ENCODE measurements at places on chromosomes 11 and 22. TPM values are rescaled to one million over a fixed set of nuclear protein-coding genes. Genes with fewer than 3 reads are reported as not detected.
A peak's percentile ranks its signal among the peaks of the same experiment; 100 is the strongest.

GRCh38 chr11:24635588-24636290 is 138.9 kb downstream of the LUZP2 start:
- no peaks in the 10 kb centered on the region for H3K4me1 ChIP-seq
- no peaks in the 10 kb centered on the region for H3K27me3 ChIP-seq
- H3K36me3 ChIP-seq = no peaks in the 10 kb centered on the region
- no peak for DNase-seq
- no peak overlapping the region for H3K4me3 ChIP-seq

- H3K4me1 ChIP-seq = no peaks in the 10 kb centered on the region
- no peak overlapping the region for H3K4me3 ChIP-seq
- H3K27me3 ChIP-seq = peaks cover 24% of the 10 kb centered on the region
- H3K27ac ChIP-seq = no peak overlapping the region
Measured at GRCh38 chr22:37284126-37284804, 2.0 kb downstream of the CYTH4 start.

DNA sequence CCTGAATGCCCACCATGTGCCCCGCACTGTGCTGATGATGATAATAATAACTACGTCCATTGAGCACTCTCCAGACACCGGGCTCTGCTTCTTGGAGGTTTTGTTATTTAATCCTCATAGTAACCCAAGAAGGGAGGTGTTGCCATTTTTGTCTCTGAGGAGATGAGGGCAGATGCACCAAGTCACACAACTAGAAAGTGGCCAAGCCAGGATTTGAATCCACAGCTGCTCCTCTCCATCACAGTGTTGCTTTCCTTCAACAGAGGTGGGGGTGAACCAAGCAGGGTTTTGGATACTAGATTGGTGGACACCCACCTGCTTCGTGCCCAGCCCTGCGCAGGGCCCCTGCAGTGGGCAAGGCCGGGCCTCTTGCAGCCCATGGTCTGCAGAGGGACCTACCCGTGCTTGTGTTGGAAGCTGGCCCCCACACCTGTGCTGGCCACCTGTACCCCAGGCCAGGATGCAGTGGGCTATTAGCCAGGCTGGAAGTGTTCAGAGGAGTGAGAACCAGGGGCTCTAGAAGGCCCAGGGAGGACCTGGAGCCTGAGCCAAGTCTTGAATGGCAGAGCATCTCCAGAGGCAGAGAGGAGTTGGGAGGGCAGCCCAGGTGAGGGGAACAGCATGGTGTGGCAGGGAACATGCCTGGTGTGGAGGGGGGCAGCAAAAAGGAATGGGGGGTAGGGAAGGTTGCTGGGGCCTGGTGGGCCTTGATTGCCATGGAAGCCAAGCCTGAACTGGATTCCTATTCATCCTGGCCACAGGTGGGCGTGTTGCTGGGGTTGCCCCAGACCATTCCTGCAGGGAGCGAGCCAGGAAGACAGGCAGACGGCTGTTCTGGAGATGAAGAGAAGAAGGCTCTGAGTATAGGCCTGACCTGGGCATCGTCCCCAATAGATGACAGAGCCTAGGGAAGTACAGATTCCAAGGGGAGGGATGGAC is 2.7 kb upstream of the DPP3 start:
- no peaks in the 10 kb centered on the region for H3K36me3 ChIP-seq
- no peak overlapping the region for H3K27ac ChIP-seq
- no peak overlapping the region for H3K4me3 ChIP-seq
- H3K27me3 ChIP-seq = no peaks in the 10 kb centered on the region
- H3K4me1 ChIP-seq = peaks cover 10% of the 10 kb centered on the region
- DNase-seq = no peak

DNA sequence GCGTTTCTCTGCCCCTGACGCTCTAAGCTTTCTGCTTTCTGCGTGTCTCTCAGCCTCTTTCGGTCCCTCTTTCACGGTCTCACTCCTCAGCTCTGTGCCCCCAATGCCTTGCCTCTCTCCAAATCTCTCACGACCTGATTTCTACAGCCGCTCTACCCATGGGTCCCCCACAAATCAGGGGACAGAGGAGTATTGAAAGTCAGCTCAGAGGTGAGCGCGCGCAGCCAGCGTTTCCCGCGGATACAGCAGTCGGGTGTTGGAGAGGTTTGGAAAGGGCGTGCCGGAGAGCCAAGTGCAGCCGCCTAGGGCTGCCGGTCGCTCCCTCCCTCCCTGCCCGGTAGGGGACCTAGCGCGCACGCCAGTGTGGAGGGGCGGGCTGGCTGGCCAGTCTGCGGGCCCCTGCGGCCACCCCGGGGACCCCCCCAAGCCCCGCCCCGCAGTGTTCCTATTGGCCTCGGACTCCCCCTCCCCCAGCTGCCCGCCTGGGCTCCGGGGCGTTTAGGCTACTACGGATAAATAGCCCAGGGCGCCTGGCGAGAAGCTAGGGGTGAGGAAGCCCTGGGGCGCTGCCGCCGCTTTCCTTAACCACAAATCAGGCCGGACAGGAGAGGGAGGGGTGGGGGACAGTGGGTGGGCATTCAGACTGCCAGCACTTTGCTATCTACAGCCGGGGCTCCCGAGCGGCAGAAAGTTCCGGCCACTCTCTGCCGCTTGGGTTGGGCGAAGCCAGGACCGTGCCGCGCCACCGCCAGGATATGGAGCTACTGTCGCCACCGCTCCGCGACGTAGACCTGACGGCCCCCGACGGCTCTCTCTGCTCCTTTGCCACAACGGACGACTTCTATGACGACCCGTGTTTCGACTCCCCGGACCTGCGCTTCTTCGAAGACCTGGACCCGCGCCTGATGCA is at the start of gene MYOD1:
Gene MYOD1 (plus strand): TSS at position 544 of the 910 bp plus-strand sequence. CDS start 212 bp downstream, at position 756.
- peak; percentile 92 for DNase-seq
- no peaks in the 10 kb centered on the region for H3K36me3 ChIP-seq
- peaks cover 21% of the 10 kb centered on the region for H3K4me1 ChIP-seq
- peak within 1 kb of the TSS; percentile 93 for H3K27ac ChIP-seq

- peak within 1 kb of the TSS; percentile 99 for H3K4me3 ChIP-seq
- DNase-seq = no peak
Measured at GRCh38 chr22:41620589-41621098, at the start of gene DESI1. Gene DESI1, minus strand, starts transcription at chr22:41621043. Its CDS starts 204 bp downstream, at chr22:41620839.

- H3K27ac ChIP-seq = no peak overlapping the region
- DNase-seq = no peak
- no peaks in the 10 kb centered on the region for H3K27me3 ChIP-seq
- H3K4me3 ChIP-seq = no peak overlapping the region
- no peaks in the 10 kb centered on the region for H3K4me1 ChIP-seq
Measured at GRCh38 chr22:43399338-43399979, 12.4 kb upstream of the MPPED1 start.

DNA sequence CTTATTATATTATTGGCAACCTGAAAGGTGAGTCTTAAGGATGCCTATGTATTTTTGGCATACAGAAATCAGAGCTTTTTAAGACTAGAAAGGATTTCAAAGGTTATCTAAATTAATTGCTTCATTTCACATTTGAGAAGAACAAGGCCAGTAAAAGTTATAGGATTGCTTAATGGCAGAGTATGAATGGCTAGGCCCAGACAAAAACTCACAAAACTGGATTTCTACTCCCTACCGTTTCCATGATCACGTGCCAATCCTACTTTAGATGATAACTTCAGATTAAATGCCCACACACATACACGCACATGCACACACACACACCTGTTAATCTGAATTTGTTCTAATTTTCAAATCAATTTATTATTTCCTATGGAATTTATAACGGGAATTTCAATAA is 1.8 kb upstream of the PDE3B start:
- peaks cover 23% of the 10 kb centered on the region for H3K27me3 ChIP-seq
- no peak overlapping the region for H3K4me3 ChIP-seq
- no peak overlapping the region for H3K27ac ChIP-seq
- DNase-seq = no peak
- H3K4me1 ChIP-seq = no peaks in the 10 kb centered on the region

- H3K4me1 ChIP-seq = no peaks in the 10 kb centered on the region
- H3K4me3 ChIP-seq = no peak overlapping the region
- no peak overlapping the region for H3K27ac ChIP-seq
- no peak for DNase-seq
- no peaks in the 10 kb centered on the region for H3K36me3 ChIP-seq
Measured at GRCh38 chr22:47107431-47107830, 345.0 kb downstream of the TBC1D22A start.

DNA sequence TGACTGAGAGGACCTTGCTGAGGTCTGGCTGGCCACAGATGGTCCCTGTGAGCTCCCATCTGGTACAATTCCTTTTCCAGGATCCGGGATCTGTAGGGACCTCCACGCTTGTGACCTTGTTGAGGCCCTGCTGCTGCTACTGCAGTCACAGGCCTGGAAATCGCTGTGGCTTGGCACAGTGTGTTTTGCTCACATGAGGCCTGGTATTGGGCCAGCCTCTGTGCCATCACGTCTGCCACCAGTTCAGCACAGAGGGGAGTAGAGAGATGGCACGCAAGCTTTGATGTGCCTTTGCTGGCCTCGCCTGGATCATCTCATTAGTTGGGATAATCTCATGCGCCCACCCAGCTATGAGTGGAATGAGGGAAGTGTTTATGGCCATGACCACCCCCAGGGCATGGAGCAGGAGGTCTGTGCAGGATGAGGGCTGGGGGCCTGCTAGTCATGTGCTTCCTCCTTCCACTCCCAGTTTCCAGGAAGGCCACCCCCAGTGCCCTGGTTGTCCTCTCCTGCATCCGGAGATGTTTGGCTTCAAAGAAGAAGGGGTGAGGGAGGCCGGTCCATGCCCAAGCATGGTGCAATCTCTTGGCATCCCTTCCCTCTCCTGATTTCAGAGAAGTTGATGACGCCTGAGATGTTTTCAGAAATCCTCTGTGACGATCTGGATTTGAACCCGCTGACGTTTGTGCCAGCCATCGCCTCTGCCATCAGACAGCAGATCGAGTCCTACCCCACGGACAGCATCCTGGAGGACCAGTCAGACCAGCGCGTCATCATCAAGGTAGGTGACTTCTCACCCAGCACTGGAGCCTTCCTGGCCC is 22.4 kb downstream of the DERL3 start:
- no peaks in the 10 kb centered on the region for H3K36me3 ChIP-seq
- H3K27me3 ChIP-seq = no peaks in the 10 kb centered on the region
- H3K4me3 ChIP-seq = no peak overlapping the region

DNA sequence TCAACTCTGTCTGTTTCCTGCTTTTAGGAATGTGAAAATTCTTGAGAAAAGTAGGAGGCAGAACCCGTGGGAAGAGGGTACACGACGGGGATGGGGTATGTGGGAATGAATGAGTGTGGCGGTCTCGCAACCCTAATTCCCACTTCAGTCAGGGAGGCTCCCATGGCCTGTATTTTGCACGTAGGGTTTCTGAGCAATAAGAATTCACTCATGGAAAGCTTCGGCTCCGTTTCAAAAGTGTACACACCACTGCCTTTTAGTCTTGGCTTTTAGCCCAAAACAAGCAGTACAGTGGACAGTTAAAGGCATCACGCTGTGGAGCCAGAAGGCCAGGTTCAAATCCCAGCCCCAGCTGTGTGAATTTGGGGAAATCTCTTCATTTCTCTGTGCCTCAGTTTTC is 116.7 kb downstream of the MN1 start:
- H3K36me3 ChIP-seq = no peaks in the 10 kb centered on the region
- no peak overlapping the region for H3K4me3 ChIP-seq
- H3K4me1 ChIP-seq = peaks cover 25% of the 10 kb centered on the region
- no peak for DNase-seq

DNA sequence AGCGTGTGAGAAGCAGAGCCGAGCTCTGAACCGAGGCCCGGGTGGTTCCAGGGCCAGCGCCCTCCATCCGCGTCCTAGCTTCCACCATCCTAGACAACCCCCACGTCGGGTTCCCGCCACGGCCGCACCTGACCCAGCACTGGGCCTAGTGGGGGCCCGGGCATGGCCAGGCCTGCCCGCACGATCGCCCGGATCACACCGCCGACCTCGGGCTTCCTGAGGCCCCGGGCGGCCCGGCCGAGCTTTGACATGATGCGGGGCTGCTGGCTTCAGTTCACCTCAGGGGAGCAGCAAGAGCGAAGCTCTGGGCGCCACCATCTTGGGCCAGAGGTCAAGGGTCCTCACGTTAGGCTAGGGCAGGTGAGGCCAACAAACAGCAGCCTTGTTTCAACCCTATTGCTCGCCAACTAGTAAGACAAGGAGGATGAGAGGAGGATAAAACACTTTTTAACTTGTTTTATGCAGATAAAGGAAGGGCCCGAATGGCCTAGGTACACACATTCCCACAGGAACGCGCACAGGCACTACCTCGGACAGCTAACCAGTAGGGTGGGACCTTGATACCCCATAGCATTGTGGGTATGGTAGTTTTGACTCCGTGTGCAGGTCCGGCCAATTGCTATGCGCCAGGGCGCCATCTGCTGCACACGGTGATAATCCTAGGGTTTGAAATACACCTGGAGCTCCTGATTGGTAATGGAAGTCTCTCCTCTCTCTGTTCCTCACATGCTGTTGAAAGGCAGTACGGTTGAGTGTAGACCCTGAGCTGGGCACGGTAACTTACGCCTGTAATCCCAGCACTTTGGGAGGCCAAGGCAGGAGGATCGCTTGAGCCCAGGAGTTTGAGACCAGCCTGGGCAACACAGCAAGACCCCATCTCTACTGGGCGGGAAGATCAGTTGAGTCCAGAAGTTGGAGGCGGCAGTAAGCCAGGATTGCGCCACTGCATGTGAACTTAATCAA is at the start of gene MRPL11:
Gene MRPL11 (minus strand): TSS at position 345 of the 963 bp plus-strand sequence. CDS start 94 bp downstream, at position 251.
- no peaks in the 10 kb centered on the region for H3K27me3 ChIP-seq
- peak within 1 kb of the TSS; percentile 81 for H3K27ac ChIP-seq
- peak; percentile 74 for DNase-seq
- H3K36me3 ChIP-seq = peaks cover 22% of the 10 kb centered on the region
- peak within 1 kb of the TSS; percentile 92 for H3K4me3 ChIP-seq

DNA sequence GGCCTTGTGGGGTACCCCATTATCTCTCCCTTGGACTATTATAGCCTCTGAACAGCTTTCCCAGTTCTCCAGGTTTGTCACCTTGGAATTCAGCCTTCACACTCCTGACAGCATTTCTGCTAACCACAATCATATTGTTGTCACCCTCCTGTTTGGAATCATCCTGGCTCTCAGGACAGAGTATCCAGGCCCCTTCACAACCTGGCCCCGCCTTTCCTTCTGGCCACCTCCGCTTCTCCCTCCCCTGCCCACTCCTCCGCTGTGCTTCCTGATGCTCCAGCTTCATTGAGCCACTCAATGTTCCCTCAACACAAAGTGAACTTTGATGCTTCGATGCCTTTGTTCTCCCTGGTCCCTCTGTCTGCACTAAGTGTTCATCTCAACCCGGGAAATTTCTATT is 3.1 kb downstream of the GPR83 start:
- no peaks in the 10 kb centered on the region for H3K36me3 ChIP-seq
- H3K27ac ChIP-seq = no peak overlapping the region
- no peak for DNase-seq

The ME3 gene
- total RNA-seq = 17.0 TPM

The IL18 gene
- 11.7 TPM for total RNA-seq

The SCGB1A1 gene
- total RNA-seq = not detected

The SYT8 gene
- total RNA-seq = not detected

The HIC2 gene
- 1.7 TPM for total RNA-seq

The DEUP1 gene
- total RNA-seq = not detected

The KRTAP5-6 gene
- not detected for total RNA-seq

The MRGPRX4 gene
- total RNA-seq = not detected

The C11orf16 gene
- total RNA-seq = not detected

The OR10D3 gene
- not detected for total RNA-seq

The GANAB gene
- 65.1 TPM for total RNA-seq

All from gastrocnemius medialis (tissue), 4 donors.